ENCODE measurements at places on chromosomes 7 and 10. TPM values are rescaled to one million over a fixed set of nuclear protein-coding genes. Genes with fewer than 3 reads are reported as not detected.

Gene ABLIM1
- 73.4 TPM for total RNA-seq

Gene ZP3
- total RNA-seq, result not detected

Gene SLC13A1
- not detected for total RNA-seq

Gene RARRES2
- not detected for total RNA-seq

DNA sequence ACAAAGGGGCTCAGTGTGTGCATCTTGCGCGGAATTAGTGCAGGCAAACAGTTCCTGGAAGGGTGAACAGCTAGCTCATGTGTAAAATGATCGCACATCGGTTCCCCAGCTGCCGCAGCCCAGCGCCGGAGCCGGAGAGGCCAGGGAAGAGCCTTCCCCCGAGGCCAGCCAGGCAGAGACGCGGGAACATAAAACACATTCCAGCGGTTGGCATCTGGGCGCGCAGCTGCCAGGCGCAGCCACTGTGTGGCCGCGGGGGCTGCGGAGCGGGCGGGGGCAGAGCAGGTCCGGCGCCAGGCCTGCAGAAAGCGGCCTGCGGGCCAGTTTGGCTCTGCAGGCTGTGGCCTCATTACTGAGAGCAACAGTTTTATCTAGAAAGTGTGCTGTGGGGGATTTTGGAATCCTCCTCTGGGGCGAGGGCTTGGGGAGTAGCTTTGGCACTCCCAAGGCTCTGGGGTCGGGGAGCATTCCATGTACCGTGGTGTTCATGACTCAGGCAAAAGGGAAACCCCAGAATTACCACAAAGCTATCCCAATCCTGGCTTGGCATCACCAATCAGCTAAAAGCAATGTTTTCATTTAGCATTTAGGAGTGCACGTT, 74.3 kb downstream of the SAMD9 start:
- DNase-seq, result no peak

DNA sequence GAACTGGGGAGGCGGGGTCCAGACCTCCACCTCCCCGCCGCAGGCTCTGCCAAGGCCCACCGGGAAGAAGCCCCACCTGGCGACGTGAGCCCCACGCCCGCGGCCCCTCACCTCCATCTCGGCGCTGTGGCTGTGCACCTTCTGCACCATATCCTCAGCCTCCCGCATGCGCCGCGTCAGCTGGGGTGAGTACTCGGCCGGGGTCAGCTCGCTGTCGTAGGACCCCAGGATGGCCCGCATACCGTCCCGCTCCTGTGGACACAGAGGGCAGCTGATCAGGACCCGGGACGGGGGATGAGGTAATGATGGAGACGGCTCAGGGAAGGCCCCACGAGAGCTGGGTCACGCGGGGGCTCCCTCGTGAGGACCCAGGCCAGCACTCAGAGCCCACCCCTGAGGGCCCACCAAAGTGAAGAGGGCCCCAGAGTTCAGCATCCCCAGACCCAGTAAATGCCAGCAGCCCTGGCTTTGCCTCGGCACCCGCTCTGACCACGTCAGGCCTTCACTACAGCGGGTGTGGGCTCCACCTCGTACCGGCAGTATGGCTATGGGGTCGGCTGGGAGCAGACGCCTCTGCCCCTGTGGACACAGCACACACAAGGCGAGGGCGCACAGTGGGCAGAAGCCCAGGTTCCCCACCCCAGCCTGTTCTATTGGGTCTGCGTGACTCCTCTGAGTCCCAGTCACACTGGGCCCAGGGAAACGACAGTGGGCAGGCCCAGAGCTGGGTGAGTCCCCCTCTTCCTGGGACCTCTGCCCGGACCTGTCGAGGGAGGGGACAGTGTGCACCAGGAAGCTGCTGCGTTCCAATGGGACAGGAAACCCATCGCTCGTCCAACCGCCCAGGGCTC, 218.1 kb downstream of the MAD1L1 start:
- no peak for DNase-seq

GRCh38 chr7:101271021-101271420, 26.1 kb upstream of the FIS1 start:
- no peak for DNase-seq

GRCh38 chr7:101542527-101543241, 86.4 kb downstream of the MYL10 start:
- peak; percentile 88 for DNase-seq

GRCh38 chr10:69321865-69322264, 43.6 kb downstream of the HK1 start:
- peak; percentile 33 for DNase-seq

DNA sequence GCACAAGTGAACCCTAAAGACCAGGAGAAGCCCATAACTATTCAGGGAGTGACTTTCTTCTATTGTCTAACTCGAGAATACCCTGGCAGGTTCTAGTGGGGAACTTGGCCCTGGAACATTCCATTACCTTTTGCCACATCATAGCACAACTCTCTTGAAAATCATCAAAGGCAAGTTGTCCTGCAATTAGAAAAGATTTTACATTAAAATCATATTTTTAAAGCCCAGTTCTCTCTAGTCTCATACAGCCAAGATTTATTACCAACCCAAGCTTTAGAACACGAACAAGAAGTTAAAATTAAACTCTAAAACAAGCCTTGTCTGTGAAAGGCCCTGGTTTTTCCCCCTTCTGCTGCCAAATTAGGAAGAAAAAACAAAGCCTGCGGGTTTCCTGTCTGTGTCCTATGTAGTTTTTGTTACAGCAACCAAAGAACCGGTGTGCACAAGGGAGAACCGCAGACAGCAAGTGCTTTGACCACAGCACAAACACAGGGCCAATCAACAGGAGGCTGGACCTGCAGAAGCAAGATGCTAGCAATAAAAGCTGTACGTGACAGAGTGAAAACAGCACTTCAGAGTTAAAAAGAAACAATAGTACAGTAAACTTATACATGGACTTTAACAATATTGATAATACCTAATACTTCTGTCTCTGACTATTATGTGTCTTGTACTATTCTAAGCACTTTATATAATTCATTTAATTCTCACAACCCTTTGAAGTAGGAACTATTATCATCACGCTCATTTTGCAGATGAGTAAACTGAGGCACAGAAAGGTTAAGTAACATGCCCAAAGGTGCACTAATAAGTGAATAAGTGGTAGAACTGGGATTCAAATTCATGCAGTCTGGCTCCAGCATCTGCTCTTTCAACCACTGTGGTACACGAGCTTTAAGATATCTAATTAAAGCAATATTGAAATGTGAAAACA, 65.8 kb downstream of the STK17A start:
- peak; percentile 74 for DNase-seq

DNA sequence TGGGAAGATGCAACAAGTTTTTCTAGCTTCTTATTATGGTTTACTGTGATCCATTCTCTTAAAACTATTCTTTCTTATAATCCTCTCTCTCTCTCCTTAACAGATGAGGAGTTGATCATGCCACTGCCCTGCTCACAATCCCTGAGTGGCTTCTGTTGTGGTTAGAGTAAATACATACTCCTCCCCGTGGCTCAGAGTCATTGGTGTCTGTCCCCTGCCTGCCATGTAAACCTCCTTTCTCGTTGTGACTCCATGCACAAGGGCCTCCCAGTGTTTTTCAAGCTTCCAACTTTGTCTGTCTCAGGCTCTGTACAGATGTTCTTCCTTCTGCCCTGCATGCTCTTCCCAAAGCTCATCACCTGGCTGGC, 20.4 kb downstream of the CCNY start:
- DNase-seq, result no peak

GRCh38 chr7:3607847-3608246, 306.8 kb downstream of the SDK1 start:
- DNase-seq, result no peak

DNA sequence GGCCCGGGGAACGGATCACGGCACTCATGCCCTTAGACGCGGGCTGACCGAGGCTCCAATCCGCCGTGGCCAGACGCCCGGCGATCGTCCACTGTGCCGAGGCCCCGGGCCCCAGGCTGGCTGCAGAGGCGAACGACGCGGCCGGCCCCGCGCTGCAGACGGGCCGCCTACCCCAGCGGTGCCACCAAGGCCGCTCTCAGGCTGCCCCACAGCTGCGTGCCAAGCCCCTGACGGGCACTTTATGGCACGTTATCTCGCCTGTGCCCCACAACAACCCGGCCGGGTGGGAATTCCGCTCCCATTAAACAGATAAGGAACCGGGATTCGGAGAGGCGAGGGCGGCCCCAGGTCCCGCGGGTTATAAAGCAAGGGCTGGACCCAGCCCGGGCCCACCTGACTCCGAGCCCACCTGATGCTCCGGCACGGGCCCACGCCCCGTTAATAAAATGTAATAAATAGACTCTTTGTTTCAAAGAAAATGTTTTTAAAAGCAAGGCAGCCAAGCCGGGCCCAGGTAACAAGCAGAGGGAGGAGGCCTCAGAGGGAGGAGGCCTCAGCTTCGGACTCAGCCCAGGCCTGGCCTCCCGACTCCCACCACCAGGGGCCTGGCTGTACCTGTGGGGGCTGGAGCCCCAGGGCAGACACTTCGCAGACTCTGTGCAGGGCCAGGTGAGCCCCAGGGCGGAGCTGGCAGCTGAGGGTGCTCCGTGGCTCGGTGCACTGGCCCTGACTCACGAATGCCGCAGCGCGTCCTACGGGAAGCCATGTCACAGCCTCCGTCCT, 79.7 kb downstream of the FOXL3 start:
- no peak for DNase-seq
